Urinary bladder (tissue), 4 donors: ENCODE measurements at places on chromosomes 4 and X.

GRCh38 chrX:46597771-46598170 lies 24.2 kb downstream of the CHST7 start:
- DNase-seq = no peak

DNA sequence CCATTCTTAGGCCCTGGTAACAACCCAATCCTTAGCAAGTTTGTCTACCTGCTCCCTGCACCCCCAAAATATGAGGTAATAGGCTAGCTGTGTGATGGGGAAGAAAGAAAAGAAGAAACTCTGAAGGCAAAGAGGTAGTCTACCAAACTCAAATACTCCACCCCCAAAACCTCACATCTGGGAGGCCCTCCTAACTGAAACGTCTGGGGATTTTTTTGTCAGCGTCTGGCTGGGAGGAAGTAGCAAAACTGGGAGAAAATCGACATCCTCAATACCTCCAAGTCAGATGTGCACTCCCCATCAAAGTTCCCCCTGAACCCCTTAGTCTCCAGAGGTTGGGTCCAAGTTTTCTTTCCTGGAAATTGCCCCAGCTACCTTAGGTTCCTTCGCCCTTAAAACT lies 1.0 kb downstream of the LAMP2 start:
- DNase-seq = no peak

- no peak for DNase-seq
Observed at GRCh38 chrX:70336767-70337166, 46.9 kb downstream of the KIF4A start.

DNA sequence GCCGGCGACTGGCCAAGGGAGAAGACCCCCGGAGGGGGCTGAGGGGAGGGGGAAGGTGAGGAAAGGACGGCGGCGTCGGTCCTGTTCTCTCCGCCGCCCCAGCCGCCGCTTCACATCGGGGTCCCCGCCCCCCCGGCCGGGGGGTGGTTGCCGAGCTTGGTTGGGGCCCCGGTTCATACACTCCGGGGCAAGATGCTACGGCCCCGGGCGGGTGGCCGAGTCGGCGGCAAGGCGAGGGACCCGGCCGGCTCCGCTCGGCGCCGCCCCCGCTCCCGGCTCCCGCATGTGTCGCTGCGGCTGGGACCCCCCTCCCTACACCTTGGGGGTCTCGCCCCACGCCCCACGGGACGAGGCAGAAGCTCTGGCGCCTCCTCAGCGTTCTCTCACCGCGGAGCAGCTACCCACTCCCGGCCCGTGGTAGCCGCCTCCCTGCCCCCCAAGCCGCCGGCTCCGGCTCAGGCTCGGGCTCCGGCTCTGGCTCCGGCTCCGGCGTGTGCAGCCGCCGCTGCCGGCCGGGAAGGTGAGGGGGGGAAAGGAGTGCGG lies 461 bp downstream of the FBXW7 start:
- no peak for DNase-seq

- DNase-seq = no peak
Observed at GRCh38 chr4:114494246-114494803, 104.3 kb upstream of the UGT8 start.

DNA sequence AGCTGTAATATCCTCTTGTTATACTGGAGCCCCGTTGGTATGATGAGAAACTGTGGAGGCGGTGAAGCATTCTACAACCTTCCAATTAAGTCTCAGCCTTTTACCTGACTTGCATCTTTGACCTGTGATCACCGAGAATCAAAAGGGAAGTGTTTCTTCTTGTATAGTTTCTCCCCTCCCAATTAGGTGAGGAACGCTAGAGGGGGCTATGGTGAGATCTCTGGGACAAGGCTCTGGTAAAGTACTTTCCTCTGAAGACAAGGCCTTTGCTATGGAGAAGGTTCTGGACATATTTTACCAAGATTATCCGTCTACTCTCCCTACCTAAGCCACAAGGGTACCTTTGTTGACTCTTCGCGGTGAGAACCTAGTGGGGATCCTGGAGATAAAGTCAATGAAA lies 111.3 kb downstream of the CBLL2 start:
- no peak for DNase-seq

GRCh38 chr4:153731239-153731638 lies 28.6 kb downstream of the RNF175 start:
- DNase-seq = no peak

DNA sequence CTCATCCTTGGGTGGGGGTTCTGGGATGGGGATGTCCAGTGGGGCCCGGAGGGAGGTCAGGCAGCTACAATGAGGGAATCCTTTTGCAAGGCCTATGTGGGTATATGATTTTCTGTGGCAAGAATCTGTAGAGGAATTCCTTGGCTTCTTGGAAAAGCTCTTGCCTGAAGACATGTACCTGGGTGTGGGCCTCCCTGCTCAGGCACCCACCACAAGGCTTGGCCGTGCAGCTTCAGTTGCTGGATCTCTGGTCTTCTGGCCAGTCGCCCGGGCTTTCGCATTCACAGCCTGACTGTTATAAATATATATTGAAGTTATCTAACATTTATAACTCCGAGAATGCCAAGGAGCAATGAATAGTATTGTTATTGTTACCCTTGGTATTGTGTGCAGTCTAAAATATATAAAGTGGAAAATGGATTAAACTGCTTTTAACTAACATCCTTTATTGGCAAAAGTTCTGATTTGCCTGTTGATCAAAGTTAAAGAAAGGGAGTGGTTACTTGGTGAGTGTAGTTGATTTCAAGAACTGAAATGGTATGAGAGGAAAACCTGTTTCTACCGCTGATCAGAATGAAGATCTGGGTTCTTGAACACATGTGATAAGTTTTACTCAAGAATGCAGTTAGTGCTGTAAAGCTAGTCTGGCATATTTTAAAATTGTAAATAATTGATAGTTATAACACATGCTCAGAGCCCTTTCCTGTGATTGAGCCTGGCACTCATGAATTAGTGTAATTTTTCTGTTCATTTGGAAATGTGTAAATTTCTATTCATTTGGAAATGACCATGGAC lies 36.0 kb downstream of the PTTG2 start:
- no peak for DNase-seq

DNA sequence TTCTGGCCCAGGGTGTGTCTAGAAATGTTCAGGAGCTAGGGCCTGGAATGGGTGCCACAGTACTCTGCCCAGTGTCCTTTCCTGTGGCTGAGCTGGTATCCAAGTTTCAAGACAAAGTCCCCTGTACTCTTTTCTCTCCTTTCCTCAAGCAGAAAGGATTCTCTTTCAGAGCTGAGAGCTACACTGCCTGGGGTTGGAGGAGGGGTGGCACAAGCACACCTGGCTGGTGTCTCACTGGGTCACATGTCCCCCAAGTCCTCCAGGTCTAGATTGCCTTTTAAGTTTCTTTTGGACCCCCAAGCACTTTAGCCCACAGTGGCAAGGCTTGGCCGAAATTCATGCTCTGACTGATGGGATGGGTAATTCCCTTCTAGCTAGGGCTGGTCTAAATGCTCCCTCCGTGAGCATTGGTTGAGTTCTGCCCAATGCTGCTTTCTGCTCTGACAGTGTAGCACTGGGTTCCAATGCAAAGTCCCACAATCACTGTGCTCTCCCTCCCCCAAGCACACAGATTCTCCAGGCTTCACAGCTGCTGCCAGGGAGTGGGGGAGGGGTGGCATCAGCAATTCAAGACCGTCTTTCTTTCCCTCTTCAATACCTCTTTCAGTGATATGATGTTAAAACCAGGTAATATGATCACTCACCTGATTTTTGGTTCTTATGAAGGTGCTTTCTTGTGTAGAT lies 47.8 kb downstream of the BEX3 start:
- no peak for DNase-seq

DNA sequence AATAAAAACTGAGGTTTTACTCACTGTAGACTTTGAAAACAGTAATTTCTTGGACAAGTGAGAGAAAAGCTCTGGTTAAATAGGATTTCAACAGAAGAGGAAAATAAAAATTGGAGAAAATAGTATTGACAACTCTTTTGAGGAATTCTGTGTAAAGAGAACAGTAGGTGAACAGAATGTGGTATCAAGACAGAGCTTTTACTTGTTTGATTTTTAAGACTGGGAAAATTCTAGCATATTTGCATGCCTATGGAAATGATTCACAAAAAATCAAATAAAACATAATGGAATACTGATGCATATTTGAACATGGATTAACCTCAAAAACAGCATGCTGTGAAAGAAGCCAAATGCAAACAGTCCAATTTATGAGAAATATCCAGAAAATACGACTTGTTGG lies 504.6 kb downstream of the KCTD8 start:
- no peak for DNase-seq
